ENCODE measurements at places on chromosomes 1 and 21. TPM values are rescaled to one million over a fixed set of nuclear protein-coding genes. Genes with fewer than 3 reads are reported as not detected.

DNA sequence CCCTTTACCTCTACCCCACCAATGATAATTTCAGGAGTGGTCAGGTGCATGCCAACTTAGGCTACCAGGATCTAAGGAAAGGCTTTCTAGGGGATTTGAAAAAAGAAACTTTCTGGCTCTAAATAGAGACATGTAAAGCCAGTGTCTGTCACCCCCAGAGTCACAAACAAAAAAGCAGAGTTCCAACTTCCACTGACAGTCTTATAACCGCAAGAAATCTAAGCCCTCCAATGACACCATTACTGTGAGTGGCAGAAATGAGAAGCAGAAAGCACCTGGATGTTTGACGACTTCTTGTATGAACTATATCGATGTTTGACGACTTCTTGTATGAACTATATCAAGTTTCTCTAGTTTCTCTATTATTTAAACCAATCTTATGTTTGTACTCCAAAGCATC is 6.0 kb downstream of the DENND1B start:
- no peak overlapping the region for H3K4me3 ChIP-seq
- no peaks in the 10 kb centered on the region for H3K36me3 ChIP-seq
- no peaks in the 10 kb centered on the region for H3K4me1 ChIP-seq

Gene CTSE
- not detected for total RNA-seq

- H3K4me1 ChIP-seq: 0 out of 2 replicates have a peak, but pooled peaks cover 2% of the 10 kb centered on the region
- DNase-seq: no peak
- H3K4me3 ChIP-seq: no peak overlapping the region
- no peaks in the 10 kb centered on the region for H3K27me3 ChIP-seq
- no peak overlapping the region for H3K27ac ChIP-seq
These were observed 49.6 kb downstream of the RGS2 start for GRCh38 chr1:192858456-192858855.

- H3K27me3 ChIP-seq: no peaks in the 10 kb centered on the region
- no peak for DNase-seq
- H3K27ac ChIP-seq: no peak overlapping the region
- no peaks in the 10 kb centered on the region for H3K4me1 ChIP-seq
These were observed 63.2 kb downstream of the CASQ2 start for GRCh38 chr1:115705085-115705951.

- DNase-seq: no peak
- H3K36me3 ChIP-seq: no peaks in the 10 kb centered on the region
- no peak overlapping the region for H3K27ac ChIP-seq
These were observed 977 bp downstream of the TRAF3IP3 start for GRCh38 chr1:209756615-209757445.

DNA sequence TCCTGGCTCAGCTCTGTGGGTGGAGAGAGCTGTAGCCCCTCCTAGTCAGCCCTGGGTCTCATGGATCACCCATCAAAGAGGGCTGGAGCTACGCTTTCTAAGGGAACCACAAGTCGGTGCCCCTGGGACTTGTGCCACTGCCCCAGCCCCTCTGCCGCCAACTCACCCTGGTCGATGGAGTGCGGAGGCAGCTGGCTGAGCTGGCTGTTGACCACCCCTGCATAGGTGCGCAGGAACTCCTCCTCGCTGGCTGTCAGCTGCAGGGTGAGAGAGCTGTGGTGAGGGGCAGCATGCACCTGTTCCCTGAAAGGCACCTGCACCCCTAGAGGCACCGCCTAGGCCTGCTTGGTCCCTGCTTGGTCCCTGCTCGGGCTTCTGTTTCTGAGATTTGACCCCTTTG is 39.0 kb downstream of the CTNNBIP1 start:
- H3K36me3 ChIP-seq: no peaks in the 10 kb centered on the region
- H3K4me3 ChIP-seq: no peak overlapping the region
- no peak for DNase-seq
- H3K4me1 ChIP-seq: no peaks in the 10 kb centered on the region
- no peak overlapping the region for H3K27ac ChIP-seq
- no peaks in the 10 kb centered on the region for H3K27me3 ChIP-seq

Gene PRR9
- total RNA-seq: not detected

DNA sequence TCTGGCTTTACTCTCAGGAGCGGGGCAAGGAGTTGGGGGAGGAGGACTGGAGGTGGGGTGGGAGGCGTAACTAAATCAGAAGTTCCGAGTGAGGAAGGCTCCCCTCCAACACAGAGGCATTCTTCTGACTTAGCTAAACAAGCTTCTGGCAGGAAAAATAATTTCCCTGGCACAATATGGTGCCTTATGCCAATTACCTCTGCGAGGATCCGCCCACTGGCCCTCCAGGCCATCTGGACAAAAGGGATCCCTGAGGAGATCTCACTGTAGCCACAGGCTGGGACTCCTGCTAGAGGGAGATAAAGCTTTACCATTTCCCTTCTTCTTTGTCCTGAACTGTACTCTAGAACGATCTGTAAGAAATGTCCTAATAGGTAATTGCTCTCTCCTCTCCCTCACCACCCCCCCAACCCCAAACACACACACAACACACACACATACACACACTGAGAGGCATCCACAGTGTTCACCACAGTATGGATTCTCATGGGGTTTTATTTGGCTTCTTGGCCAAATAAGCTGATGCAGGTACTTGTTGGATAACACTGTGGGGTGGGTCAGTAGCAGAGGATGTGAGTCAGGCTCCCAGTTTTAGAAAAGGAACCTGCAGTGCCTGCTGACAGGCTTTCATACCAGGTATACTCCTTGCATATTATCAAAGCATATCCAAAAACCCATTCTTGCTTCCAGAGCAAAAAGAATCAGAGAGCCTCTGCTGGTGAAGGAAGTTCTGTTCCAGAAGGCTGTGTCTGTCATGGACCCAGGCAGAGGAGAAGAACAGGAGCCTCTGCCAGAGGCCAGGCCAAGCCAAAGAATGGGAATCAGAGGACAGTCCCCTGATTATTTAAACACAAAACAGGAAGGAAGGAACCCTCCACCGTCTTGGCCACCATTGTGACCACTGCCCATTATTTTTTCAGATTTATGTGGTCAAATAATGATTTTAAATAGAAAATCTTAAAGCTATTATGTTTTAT is 169.1 kb downstream of the C1orf21 start:
- no peak for DNase-seq
- H3K36me3 ChIP-seq: no peaks in the 10 kb centered on the region
- no peak overlapping the region for H3K4me3 ChIP-seq
- no peaks in the 10 kb centered on the region for H3K27me3 ChIP-seq

Gene CLDN14
- not detected for total RNA-seq

Gene CHIA
- not detected for total RNA-seq

Gene SLAMF6
- total RNA-seq: not detected

Gene ZYG11B
- 21.4 TPM for total RNA-seq

Gene SPATA45
- total RNA-seq: 0.65 TPM

Gene SPRR3
- not detected for total RNA-seq

- H3K4me3 ChIP-seq: no peak overlapping the region
- H3K36me3 ChIP-seq: peaks cover 24% of the 10 kb centered on the region
- DNase-seq: no peak
- H3K27ac ChIP-seq: 0 out of 2 replicates have a peak overlapping the region, but pooled peaks have one; percentile 23
These were observed 2.7 kb upstream of the HMGN2 start for GRCh38 chr1:26469558-26469957.

- no peak overlapping the region for H3K4me3 ChIP-seq
- H3K27me3 ChIP-seq: no peaks in the 10 kb centered on the region
- no peak for DNase-seq
These were observed 23.6 kb upstream of the APOBEC4 start for GRCh38 chr1:183676586-183677189.

DNA sequence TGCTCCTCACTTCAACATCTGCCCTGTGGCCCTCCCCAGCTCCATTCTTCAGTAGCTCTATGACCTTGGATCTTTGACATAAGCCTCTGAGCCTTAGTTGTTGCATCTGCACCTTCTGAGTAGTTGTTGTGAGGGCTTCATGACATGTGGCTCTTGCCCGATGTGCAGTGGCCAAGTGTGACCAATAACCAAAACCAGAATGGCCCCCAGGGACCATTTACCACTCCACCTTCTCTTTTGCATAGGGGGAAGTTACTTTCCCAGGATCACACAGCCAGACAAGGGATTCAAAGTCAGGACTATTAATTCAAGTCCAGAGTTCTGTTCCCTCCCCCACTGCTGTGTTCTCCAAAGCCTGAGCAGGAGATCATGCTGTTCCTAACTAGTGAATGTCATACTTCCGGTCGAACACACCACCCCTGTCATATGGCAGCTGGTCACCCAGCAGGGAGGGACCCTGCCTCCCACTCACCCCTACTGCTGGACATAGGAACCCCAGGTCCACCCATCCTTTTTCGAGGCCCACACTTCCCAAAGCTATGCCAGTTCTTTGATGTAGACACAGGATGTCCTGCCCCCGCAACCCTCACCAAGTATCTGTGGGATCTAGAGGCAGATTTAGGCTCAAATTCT is 4.0 kb downstream of the FGR start:
- H3K27me3 ChIP-seq: peaks cover 19% of the 10 kb centered on the region
- no peak for DNase-seq
- no peaks in the 10 kb centered on the region for H3K36me3 ChIP-seq
- no peaks in the 10 kb centered on the region for H3K4me1 ChIP-seq

DNA sequence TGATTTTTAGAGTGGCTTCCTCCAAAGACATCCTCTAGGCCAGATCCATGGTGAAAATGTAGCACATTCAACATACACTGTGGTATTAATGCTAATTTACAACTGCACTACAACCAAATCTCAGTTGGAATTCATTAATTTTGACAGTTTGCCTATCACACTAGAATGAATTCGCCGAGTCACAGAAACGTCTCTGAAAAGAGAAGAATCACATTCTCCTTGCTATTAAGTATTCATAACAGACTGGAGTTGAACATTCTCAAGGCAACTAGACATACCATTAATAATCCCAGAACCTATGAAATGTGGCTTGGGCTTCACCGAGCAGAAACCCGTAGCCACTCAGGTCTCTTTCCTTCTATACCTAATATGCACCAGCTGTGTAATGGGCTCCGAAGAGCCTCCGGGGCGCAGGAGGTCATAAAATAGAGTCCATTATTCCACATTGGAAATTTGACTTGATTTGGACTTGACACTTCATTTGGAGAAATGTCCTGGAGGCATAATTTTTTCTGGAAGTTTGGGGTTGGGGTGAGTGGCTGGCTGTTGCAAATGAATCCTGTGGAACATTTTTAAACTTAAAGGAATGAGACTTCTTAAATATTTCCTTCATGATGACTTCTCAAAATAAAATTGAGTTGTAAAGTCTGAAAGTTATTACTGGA is 117.1 kb downstream of the DSCAM start:
- no peak for DNase-seq
- H3K27me3 ChIP-seq: no peaks in the 10 kb centered on the region
- no peaks in the 10 kb centered on the region for H3K4me1 ChIP-seq
- no peaks in the 10 kb centered on the region for H3K36me3 ChIP-seq
- H3K4me3 ChIP-seq: no peak overlapping the region

DNA sequence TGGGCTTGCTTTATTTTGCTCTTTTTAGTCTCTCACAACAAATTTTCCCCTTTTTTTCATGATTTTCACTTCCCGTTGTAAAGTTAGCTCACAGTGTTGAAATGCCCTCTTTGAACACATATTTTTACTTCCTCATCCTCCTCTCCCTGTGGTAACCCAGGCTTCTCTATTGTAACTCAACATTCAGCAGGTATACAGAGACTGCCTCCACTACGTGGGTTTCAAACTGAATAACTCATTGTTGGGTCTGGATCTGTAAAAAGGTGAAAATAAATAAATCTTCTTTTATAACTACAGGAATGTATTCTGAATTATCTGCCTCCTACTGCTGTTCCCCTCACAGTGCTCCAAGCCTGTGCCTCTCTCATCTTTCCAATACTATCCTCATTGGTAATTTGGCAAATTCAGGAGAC is 166.4 kb downstream of the RUNX1 start:
- H3K27me3 ChIP-seq: peaks cover 41% of the 10 kb centered on the region
- no peak for DNase-seq
- H3K36me3 ChIP-seq: no peaks in the 10 kb centered on the region
- H3K27ac ChIP-seq: no peak overlapping the region

DNA sequence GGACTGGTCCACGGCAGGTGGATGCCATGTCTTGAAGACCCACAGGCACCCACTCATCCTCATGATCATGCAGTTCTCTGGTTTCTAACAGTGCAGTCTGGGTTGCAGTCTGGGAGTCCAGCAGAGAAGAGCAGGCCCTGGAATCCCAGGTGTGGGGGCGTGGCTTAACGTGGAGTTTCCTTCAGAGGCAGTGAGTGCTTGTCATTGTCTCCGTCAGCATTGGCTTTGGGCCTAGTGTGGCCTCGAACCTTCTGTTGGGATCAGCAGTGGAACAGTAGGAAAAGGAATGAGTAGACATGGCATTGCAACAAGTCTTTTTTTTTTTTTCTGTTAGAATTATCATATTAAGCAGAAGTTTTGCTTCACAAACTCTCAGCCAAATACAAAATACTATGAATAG is 12.8 kb downstream of the LGALS8 start:
- H3K36me3 ChIP-seq: peaks cover 8% of the 10 kb centered on the region
- no peak for DNase-seq
- H3K27me3 ChIP-seq: no peaks in the 10 kb centered on the region
- H3K27ac ChIP-seq: no peak overlapping the region

GRCh38 chr1:22831729-22832413 is 121.2 kb downstream of the EPHB2 start:
- no peak for DNase-seq
- peaks cover 13% of the 10 kb centered on the region for H3K4me1 ChIP-seq
- H3K36me3 ChIP-seq: no peaks in the 10 kb centered on the region
- H3K4me3 ChIP-seq: no peak overlapping the region

Gene AVPR1B
- 0.50 TPM for total RNA-seq

GRCh38 chr1:98565951-98566350 is 95.6 kb upstream of the SNX7 start:
- H3K27ac ChIP-seq: no peak overlapping the region
- no peak for DNase-seq
- no peaks in the 10 kb centered on the region for H3K36me3 ChIP-seq
- no peak overlapping the region for H3K4me3 ChIP-seq
- H3K4me1 ChIP-seq: no peaks in the 10 kb centered on the region

Gene NBPF10
- 0.36 TPM for total RNA-seq

DNA sequence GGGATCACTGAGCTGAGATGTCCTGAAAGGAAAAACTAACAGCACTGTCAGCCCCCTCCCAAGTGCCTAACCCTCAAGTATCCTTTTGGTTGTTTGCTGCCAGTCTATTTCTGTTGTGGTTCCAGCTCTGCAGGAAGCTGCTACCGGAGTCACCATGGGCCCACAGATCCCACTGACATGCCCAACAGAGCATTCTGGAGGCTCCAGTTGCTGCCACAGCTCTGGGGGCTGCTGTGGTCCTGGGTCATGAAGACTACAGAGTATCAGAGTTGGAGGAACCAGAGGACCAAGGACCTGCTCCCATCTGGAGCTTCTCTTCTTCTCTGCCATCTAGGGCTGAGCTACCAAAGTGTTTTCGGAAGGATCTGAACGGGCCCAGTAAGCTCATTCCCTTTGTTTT is 910 bp downstream of the LCE3A start:
- H3K36me3 ChIP-seq: no peaks in the 10 kb centered on the region
- no peak overlapping the region for H3K27ac ChIP-seq
- DNase-seq: no peak
- no peaks in the 10 kb centered on the region for H3K27me3 ChIP-seq

DNA sequence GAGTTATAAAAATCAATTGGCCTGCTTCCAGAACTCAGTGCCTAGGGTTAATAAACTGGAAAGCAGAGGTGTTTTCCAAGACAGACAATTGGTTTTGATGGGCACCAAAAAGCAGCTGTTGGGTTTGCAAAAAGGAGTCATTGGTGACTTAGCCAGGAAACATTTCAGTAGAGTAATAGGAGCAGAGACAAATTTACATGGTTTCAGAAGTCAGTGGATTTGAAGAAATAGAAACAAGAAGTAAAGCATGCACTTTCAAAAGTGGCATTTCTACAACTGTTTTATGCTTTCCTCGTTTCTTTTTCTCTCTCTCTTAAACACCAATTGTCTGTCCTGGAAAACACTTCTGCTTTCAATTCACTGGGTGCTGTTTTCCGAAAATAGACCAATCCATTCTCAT is 87.8 kb downstream of the GLUL start:
- H3K4me3 ChIP-seq: no peak overlapping the region
- H3K27ac ChIP-seq: no peak overlapping the region
- no peaks in the 10 kb centered on the region for H3K4me1 ChIP-seq

Gene AUNIP
- total RNA-seq: 22.9 TPM

Gene OR10J1
- total RNA-seq: not detected
